Keratinocyte (primary cell): ENCODE measurements at places on chromosomes 2 and 18. TPM values are rescaled to one million over a fixed set of nuclear protein-coding genes. Genes with fewer than 3 reads are reported as not detected.
A peak's percentile ranks its signal among the peaks of the same experiment; 100 is the strongest.

GRCh38 chr2:46097714-46098480 is 199.3 kb upstream of the EPAS1 start:
- peak; percentile 66 for DNase-seq

- peak; percentile 52 for DNase-seq
Observed at GRCh38 chr2:241895712-241896641, 26.4 kb downstream of the RTP5 start.

GRCh38 chr18:62844850-62845643 is 129.7 kb downstream of the PHLPP1 start:
- DNase-seq: no peak

- DNase-seq: no peak
Observed at GRCh38 chr2:239824866-239825704, 200.1 kb downstream of the NDUFA10 start.

CNGA3 gene
- 0.01 TPM in 2 of 3 replicates, not detected in the other for polyA plus RNA-seq
